ENCODE measurements at places on chromosomes 4 and X.

- DNase-seq = no peak
These were observed 70.9 kb upstream of the UGT2B7 start for GRCh38 chr4:69025191-69025998.

DNA sequence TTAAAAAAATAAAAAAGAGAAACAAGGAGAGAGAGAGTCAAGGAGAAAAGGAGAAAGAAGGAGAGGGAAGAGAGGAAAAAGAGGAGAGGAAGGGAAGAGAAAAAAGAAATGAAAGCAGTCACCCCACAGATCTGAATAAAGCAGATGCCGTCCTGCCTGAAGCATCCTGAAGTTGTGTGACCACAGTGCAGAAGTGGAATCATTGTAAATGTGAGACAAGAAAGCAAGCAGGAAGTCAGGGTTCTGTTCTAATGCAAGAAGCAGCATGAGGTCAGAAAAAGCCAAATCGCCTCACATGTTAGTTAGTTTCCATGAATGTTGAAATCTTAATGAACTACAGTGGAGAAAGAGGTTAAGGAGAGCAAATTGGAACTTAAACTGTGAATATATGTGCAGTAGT is 692.5 kb downstream of the CENPC start:
- no peak for DNase-seq

- DNase-seq = no peak
These were observed 84.1 kb downstream of the SLC16A2 start for GRCh38 chrX:74505437-74505836.

GRCh38 chrX:37487271-37487670 is 84.2 kb upstream of the LANCL3 start:
- DNase-seq = no peak

GRCh38 chr4:108628411-108628810 is 8.0 kb downstream of the RPL34 start:
- DNase-seq = no peak

GRCh38 chrX:68511255-68511654 is 12.4 kb downstream of the YIPF6 start:
- DNase-seq = no peak

GRCh38 chr4:53633608-53634007 is 42.3 kb upstream of the LNX1 start:
- no peak for DNase-seq

GRCh38 chr4:185263419-185263818 is 54.0 kb downstream of the SNX25 start:
- no peak for DNase-seq

- no peak for DNase-seq
These were observed 28.9 kb downstream of the ARFIP1 start for GRCh38 chr4:152808670-152809069.

- DNase-seq = no peak
These were observed 5.3 kb downstream of the MTM1 start for GRCh38 chrX:150573702-150574101.

DNA sequence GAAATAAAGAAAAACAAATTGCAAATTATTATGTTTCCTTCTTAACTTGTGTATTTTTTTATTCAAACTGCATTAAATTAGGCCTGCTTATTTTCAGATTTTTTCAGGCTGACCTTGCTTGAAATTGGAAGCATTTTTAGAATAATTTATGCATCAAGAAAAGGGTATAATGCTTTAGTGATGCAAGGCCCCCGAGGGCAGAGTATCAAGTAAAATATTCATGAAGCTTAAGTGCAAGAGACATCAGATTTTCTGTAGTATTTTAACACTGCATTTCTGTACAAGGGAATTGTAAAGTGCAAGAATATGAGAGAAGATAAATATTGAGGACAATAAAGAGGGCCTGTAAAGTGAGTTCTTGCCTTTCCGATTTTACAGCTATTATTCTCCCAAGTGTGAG is 485.8 kb upstream of the ATOH1 start:
- DNase-seq = no peak

- DNase-seq = no peak
These were observed 115.6 kb downstream of the SPANXA1 start for GRCh38 chrX:141468940-141469339.

DNA sequence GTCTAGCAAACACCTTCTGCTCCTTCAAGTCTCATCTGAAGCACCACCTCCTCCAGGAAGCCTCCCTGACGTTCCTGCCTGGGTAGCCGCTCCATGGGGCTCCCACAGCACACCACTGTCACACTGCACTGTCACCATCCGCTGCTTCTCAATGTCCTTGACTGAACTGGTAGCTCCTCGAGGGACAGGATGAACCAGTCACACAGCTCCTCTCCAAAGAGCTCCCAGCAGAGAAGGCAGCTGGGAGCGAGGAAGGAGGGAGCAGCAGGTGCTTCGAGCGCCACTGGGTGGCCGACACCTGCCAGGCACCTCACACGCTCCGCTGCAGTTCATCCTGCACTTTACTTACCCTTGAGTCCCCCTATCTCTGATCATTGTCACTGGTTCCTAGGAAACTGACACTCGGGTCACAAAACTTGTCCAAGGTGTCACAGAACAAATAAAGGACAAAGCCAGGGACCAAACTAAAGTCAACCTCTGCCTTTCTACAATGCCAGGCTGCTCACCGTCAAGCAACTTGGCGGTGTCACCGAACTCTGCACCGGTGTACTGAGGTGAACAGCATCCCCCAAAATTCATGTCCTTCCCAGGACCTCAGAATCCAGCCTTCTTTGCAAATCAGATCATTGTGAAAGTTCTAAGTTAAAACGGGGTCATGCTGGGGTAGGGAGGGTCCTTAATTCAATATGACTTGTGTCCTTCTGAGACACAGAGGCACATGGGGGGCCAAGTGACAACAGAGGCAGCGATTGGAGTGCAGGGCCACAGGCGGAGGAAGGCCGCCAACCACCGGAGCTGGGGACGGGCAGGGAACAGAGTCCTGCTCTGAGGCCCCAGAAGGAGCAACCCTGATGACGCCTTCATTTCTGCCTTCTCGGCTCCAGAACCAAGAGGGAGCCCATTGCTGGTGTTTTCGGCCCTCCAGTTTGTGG is 5.5 kb upstream of the S100P start:
- no peak for DNase-seq

- no peak for DNase-seq
These were observed 127.1 kb downstream of the PJA1 start for GRCh38 chrX:69038188-69038587.

DNA sequence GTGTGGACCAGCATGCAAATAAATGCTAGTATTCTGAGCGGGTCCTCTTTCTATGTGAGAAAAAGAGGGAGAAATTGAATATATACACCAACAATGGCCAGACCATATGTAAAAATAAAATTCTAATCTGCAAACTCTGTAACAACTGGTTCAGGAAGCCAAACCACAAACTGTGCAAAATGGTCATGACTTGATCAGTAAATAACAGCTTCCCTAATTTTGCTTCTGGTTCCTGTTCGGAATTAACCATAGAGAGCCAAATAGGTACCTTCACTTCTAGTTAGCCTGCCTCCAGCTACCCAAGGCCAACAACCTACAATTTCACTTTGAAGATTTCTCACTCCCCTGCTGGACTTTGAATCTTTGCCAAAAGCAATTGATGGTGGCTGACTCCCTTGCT is 1313.2 kb downstream of the ADGRL3 start:
- DNase-seq = no peak

GRCh38 chr4:155569960-155570515 is 96.6 kb upstream of the GUCY1A1 start:
- no peak for DNase-seq

DNA sequence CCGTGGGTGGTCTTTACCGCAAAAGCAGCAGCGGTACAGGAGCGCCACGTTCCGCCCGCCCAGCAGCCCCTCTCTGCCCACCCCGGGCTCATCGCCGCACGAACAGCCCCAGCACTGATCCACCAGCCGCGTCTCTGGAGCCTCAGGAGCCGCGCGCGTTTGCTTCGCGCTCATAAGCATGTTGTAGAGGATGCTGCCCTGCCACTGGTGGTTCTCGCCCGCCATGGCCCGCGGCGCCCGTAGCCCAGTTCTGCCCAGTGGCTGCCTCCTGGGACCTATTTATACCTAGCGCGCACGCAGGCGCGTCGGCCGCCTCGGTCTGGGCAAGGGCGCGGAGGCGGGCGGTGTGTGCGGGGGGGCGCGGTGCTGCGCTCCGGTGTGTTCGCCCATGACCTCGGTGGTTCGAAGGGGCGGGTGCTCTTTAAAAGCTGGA is at the start of gene NR0B1:
Gene NR0B1, minus strand, starts transcription at position 252 of the 433 bp plus-strand sequence. Its CDS starts 27 bp downstream, at position 225.
- no peak for DNase-seq

DNA sequence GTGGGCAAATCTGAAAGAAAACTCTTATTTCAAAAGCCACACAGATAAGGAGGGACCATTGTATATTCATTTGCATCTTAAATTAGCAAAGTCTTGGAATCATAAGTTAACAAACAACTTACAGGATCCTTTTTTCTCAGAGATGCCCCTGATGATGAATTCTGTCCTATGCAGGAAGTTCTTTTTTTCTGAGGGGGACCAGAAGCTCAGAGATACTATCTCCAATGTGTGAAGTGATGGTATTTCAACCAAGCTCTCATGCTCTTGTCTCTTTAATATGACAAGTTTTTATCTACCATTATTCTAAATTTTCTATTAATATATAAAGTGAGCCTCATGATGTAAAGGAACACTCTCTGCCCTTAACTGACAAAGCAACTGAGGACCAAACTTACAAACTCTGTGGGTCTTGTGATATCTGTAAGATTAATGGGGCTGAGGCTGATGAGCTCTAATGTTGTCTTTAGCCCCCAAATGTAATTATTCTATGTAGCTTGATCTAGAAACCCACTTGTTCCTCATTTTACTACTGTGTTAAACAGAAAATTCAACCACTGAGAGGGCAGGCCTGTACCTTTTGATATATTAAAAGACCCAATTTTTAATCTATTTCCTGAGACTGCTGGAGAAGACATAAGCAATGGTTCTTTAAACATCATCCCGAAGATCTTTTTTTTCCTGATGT is 27.0 kb downstream of the TEC start:
- DNase-seq = no peak

DNA sequence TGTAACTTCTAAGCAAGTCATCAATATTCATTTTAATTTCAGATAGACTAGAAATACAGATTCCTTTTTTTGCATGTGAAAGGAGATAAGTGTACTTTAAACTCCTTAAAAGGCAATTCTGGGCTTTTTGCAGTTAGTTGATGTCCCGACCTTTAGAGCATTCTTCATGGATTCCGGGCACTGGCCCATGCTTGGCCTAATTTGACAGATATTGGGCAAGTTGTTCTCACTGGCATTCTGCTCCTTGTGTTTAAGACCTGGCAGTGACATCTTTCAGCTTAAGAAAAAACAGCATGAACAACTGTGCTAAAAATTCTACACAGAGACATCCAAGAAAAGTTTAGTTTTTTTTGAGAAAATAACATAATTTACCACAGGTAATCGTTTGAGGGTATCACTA is 1037.2 kb downstream of the PCDH18 start:
- DNase-seq = no peak
